ENCODE measurements at places on chromosomes 6 and 20.

GRCh38 chr6:34644716-34645115 is 51.9 kb downstream of the ILRUN start:
- DNase-seq = no peak

GRCh38 chr6:154921482-154921881 is 73.6 kb upstream of the TIAM2 start:
- no peak for DNase-seq

DNA sequence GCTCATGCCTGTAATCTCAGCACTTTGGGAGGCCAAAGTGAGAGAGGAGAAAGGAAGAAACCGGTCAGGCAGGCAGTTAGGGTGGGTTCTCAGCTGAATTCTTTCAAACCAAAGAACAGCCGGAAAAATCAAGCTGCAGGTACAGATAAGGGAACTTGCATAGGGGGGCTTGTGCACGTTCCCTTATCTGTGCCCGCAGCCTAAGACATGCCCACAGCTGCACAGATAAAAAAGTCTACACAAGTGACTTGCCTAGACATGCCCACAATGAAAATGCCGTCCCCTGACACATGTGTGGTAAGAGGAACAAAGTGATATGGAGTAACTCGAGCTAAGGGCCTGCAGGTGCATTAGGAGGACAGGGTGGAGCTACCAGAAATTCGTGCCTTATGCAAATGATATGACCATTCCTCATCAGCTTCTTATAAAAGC is 175.8 kb upstream of the SALL4 start:
- DNase-seq = no peak

- DNase-seq = no peak
Observed at GRCh38 chr20:59483481-59483880, 120.9 kb upstream of the PHACTR3 start.

- DNase-seq = no peak
Observed at GRCh38 chr20:37417617-37418467, 71.9 kb downstream of the SRC start.

- DNase-seq = no peak
Observed at GRCh38 chr6:15434263-15434662, 188.4 kb downstream of the JARID2 start.

GRCh38 chr6:148716811-148717210 is 30.0 kb upstream of the UST start:
- no peak for DNase-seq

DNA sequence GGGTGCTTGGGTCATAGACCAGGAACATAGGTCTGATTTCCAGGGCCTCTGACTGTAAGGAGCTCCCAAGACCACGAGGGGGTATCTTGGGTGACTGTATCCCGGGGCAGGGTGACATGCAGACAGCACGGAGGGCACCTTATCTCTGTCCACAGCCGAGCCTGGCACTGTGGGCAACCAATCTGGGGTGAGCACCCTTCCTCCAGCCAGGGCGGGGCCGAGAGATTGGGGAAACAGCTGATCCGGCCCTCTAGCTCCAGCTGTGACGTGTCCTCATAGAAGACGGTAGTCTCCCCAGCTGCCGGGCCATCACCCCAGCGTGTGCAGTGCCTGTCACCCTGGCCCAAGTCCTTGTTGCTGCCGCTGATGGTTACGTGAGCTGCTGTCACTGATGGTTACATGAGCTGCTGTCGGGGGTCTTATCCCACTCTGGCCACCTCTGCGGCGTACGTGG is 139.6 kb upstream of the RNF24 start:
- no peak for DNase-seq

DNA sequence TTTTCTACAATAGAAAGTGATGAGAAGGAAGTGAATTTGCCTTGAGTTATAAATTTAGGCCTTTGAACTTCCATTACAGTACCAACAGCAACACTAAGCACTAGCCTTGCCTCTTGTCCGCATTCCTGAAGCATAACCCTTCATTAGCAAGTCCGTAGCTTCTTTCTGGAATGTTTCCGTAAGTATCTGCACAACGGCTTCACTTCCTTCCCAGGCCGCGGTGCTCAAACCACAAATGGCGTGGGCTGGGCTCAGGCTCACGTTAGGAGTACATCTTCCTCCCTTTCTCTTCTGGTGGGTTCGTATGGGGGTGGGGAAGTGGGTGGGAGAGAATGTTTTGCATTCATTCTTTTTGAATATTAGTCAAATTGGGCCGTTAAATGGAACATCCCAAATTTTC is 193.8 kb upstream of the SNX9 start:
- no peak for DNase-seq

GRCh38 chr6:21679761-21680265 is 86.3 kb downstream of the SOX4 start:
- no peak for DNase-seq

- DNase-seq = no peak
Observed at GRCh38 chr20:53654932-53655624, 61.4 kb upstream of the ZNF217 start.

DNA sequence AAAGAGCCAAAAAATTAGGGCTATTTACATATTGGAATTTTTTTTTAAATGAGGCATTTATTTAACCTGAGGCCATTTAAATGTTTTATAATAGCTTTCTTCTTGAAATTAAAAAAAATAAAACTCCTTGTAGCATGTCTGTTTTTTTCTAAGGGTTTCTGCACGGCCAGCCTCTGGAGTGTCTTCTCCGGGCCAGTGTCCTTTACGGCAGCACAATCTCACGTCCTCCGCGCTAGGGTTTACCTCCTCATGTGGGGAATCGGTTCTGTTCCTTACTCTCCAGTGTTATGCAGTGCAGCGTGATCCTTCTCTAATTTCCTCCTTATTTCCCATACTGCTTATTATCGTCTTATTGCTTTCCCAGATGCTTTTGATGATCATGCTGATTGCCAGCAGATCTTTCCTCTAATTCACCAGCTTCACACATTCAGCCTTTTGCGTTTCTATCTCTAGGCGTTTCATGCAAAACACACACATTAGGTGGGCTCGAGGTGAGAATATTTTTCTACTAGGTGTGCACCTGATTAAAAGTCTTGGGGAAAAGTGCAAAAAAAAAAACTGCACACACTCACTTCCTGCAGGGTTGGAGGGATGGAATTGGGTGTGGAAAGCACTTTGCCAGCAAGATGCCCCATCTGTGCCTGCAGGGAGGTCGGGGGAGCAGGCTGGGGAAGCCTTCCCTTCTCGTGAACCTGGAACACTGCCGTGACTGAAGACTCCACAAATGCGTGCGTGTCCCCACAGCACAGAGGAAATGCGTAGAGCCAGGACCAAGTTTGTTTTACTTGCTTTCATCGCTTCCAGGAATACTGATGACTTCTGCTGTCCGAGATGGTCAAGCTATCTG is 56.1 kb downstream of the PSMG4 start:
- no peak for DNase-seq

- no peak for DNase-seq
Observed at GRCh38 chr6:155188707-155189496, 74.9 kb upstream of the CLDN20 start.

GRCh38 chr6:91824331-91824730 is 1237.5 kb upstream of the MAP3K7 start:
- DNase-seq = no peak

GRCh38 chr6:43541774-43542471 is 25.0 kb downstream of the POLR1C start:
- DNase-seq = no peak

DNA sequence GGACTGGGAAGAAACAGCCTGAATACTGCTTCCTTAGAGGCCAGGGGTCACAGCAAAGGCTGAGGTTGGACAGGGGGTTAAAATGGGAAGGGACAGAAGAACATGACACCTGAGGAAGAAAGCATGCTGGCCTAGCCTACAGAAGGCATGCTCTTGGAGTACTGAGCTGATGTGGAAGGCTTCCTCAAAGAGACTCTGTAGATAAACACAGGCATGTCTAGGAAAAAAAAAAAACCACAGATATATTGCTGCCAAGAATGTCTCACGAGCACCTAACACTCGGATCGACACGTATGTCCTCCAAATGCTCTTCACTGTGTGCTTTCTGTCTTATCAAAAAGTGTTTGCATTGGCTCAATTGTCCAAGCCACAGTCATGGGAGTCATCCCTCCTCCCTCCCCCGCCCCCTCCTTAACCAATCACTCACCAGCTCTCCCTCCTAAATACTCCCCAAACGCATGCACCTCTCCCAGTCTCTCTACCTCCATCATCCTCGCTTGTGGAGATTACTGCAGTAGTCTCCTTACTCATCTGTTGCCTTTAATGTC is 101.1 kb upstream of the LRFN2 start:
- no peak for DNase-seq

DNA sequence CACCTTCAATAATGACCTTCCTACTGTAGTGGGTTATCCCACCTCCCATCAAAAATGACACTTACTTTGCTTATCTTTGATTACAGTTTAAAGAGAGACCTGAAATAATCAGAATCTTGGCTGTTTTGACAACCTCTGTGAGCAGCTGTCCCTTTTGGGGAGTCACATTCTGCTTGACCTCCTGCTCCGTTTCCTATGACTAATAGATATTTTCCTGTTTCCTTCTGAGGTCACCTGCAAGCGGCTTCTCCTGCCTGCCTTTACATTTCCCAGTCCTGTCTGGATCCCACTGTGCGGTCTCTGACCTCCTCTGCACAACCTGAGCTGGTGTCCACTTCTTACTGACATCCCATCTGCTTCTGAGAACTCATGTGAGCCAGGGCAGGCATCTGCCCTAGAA is 54.2 kb downstream of the TRAM2 start:
- no peak for DNase-seq

DNA sequence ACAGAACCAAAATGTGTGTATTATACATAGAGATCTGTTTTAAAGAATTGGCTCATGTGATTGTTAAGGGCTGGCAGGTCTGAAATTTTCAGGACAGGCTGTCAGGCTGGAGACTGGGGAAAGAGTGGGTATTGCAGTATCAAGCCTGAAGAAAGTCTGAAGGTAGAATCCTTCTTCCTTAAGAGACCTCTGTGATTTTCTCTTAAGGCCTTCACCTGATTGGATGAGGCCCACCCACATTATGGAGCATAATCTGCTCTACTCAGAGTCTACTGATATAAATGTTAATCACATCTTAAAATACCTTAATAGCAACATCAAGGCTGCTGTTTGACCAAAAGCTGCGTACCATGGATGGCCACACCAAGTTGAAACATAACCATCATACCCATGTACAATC is 43.4 kb upstream of the HINT3 start:
- DNase-seq = no peak

DNA sequence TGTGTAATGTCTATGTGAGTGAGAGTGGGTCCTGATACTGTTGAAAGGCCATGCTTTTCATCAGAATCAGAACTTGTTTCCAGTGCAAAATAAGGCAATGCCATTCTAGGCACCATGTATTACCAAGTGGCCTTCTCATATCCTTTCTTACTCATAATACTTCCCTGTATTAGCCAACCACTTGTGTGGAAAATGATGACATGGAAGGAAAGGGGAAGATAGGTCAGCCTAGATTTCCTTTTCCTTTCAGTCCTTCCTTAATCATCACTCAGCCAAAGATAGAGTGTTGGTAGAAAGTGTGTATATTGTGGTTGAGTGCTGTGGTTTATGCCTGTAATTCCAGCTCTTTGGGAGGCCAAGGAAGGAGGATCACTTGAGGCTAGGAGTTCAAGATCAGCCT is 158.6 kb upstream of the PREP start:
- DNase-seq = no peak
